Fibroblast of mammary gland (primary cell): ENCODE measurements at places on chromosomes 16 and 17.

GRCh38 chr17:46722662-46723285 is 95.7 kb downstream of the WNT3 start:
- DNase-seq = no peak

- peak; percentile 50 for DNase-seq
These were observed 1.1 kb downstream of the CBX1 start for GRCh38 chr17:48100160-48100559.

DNA sequence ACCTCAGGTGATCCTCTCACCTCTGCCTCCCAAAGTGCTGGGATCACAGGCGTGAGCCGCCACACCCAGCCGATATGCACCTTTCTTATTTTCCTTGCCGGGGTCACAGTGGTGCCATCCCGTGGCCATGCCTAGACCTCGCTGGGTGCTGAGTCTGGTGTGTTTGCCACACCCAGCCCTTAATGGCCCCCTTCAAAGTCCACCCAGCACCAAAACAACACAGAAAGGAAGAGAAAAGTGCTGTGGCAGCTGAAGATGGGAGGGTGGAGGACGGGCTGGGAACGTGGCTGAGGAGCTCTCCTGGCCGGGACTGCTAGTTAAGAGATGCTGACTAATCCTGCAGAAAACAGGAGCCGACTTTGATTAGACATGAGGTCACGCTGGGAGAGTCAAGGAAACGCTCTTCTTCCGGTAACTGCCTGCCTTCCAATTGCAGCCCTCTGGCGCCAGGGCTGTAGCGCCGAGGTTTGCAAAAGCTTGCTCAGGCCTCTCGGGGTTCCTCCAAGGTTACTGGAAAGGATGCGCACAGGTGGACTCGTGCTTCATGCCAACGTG is 10.9 kb downstream of the SLC43A2 start:
- peak; percentile 79 for DNase-seq

DNA sequence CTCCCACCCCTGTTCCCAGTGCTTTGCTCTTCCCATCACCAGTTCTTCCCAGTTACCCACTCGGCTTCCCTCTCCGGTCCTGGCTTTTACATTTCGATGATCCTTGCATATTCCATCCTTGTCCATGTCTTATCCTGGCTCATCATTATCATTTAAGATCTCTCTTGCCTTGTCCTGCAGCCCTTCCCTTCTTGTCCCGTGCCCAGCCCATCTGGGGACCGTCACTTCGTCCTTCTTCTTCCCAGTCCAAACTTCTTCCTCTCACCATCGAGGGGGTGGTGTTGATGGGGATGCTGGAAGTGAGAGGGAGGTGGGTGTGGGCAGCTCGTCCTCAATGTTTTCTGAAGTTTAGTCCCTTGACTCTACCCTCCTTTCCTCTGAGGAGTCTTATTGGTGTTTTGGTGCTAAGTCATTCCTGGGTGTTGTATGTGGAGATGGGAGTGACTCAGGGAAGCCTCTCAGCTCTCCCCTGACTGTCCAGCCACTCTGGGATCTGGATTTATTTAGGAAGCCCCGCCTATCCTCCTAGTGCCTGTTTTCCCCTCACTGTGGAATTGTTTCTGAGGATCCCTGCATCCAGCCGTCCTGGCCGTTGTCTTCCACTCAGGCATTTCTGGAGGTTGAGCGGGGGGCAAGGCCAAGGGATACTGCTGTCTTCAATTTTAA is 975 bp downstream of the SNX29 start:
- peak; percentile 92 for DNase-seq

GRCh38 chr16:67933805-67934204 is 2.1 kb upstream of the CTRL start:
- no peak for DNase-seq

DNA sequence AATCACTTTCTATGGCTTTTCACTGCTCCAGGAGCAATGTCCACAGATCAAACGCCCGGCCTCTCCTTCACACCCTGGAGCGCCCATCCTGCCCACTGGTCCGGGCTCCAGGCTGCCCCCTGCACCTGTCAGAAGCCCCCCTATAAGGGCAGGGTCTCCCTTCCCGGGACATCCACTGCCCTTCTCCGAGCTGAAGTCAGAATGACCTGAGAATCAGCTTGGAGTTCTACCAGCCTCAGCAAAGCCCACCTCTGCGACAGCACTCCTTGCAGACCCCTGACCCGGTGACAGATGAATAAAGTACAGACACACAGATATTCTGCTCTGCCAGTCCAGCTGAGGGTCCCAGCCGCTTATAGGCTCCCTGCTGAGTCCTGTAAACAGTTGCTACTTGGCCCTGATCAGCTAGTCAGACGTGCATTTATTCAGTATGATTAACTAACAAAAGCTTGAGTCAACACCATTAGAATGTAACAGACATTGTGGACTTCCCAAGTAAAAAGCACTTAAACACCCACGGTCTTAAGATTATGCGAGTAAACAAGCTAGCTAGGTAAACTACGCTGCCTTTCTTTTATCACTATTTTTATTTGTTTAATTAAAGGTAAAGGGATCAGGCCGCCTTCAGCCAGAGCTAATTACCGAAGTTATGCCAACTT is 4.8 kb downstream of the SLC7A5 start:
- DNase-seq = peak; percentile 49

- DNase-seq = no peak
These were observed 27.1 kb downstream of the PMP22 start for GRCh38 chr17:15238057-15238456.

- DNase-seq = peak; percentile 76
These were observed 24.3 kb downstream of the POLR3E start for GRCh38 chr16:22321340-22322001.

GRCh38 chr16:67858500-67858899 is 11.0 kb upstream of the CENPT start:
- DNase-seq = no peak

DNA sequence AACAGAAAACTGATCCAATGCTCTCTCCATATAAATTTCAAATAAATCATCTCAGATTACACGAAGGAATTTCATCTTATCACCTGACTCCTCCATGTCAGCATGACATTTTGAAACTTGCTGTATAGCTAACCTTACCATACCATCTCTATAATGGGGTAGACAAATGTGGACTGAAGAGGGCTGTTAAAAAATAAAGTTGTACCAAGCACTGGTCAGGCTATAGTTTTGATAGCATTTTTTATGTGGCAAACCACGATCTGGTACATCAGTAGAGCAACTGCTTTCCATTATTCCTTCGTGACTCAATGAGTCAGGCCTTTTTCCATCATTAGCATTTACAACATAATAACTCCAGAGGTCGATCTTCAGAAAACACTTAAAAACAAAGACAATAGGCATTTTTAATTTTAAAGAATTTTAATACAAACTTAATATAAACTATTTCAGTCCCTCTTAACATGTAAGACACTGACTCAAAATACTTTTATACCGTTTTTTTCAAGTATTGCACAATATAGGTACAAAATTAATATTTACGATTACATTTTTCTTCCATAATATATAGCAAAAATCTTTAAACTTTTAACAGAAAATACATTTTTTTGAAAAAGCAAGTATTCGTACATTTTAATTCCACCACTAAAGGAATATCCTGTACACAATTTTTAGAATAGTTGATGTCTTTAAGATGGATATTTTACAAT is 4.2 kb downstream of the TOB1 start:
- peak; percentile 32 for DNase-seq

DNA sequence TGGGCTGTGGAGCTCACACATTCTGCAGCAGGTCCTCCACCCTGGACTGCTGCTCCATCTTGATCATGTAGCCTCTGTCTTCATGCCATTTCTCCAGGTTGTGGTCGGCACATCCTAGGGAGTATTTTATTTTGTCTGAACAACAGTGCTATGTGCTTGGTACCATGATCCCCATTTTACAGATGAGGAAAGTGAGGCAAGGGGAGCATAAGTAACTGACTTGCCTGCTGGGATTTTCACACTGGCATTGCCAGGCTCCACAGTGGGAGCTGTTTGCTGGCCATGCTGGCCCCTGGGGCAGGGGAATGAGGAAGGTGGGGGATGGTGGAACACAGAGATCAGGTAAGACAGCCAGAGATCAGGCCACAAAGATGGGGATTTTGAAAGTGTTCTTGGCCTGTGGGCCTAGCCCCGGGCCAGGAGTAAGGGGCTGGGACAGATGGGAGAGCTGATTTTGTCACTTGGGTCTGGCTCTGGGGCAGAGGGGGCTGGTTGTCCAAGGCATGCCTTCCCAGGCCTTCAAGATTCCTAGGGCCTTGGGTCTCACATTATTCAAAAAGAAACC is 9.3 kb upstream of the ZNF500 start:
- DNase-seq = no peak

DNA sequence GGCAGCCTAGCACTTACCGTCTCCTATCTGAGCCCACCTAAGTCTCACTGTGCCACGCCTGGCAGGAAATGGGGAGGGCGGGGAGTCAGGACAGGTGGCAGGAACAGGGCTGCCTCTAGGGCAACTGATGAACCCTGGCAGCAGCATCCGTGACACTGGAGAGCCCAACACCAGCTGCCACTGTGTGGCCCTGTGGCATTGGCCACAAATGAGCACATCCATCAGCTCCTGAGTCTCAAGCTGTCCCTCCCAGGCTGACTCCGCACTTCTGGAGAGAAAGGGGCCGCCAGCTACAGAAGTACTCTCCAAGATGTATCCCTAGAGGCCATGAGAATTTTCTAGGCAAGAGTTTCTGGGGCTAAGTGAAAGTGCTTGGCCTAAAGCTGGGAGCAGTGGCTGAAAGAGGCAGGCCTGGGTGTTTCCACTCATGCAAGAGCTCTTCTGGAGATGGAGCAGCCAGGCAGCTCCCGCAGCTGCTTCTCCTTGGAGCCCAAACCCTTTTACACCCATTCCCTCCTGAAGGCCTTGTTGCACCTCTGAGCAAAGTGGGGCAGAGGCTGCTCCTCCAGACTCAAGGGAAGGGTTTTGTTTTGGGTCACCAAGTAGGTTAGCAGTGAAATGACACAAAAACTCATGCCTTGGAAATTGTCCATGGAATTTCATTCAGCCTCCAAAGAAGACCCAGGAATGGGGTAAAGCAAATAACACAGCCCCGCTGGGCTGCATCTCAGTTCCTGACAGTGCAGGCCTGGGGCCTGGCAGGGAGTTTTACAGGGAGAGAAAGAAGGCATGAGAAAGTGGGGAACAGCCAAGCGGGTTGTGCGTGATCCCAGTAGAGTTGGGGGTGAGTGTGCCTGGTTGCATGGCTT is 25.8 kb downstream of the PEMT start:
- peak; percentile 41 for DNase-seq

DNA sequence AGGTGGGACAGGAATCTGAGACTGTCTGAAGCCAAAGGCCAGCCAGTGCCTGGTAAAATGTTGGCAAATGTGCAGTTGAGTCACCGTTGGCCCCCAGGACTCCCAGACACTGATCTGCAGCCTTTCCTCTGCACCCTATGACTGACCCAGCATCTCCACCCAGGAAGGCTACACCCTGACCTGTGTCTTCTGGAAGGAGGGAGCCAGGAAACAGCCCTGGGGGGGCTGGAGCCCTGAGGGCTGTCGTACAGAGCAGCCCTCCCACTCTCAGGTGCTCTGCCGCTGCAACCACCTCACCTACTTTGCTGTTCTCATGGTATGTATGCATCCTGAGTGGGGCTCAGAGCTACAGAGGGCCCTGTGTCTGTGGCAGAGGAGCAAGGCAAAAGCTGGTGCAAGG is 24.0 kb downstream of the ADGRG5 start:
- no peak for DNase-seq
